ENCODE measurements at places on chromosomes 12 and 14.

DNA sequence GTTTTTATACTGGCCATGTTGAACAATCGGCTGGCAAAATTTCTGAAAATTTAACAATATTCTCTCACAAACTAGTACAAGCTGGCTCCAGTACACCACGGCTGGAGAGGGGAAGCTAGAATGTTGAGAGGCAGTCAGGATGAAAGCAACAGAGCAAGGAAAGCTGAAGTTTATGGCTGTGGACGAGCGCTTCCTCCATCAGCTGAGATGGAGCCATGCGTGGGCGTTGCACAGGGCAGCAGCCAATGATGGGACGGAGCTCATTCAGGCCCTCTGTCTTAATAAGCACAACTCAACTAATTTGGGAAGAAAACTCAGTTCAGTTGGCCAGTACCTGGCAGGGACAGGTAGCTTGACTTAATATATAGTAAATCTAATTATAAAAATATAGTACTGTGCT, 14.1 kb upstream of the DCP1B start:
- DNase-seq: no peak

DNA sequence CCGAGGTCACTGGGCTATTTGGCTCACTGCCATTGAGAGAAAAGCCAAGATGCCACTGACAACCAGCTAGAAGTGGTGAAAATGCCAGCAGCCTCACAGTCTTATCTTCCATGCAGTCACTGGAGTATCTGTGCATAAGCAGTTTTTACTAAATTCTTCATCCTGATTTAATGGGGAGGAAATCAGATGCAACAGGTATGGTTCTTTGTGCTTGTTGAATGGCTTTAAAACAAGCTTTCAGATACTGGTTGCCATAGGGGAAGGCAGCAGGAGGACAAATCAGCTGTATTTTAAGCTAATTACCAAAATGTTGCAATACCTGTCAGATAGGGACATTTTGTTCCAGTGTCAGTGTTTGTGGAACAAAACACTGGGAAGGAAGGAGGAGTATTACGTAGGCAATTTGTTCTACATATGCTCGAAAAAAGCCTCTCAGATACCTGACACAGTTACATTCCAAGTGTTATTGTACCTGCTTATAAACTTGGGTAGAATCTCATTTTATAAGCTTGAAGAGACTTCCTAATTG, 54.1 kb upstream of the ARHGAP5 start:
- no peak for DNase-seq

DNA sequence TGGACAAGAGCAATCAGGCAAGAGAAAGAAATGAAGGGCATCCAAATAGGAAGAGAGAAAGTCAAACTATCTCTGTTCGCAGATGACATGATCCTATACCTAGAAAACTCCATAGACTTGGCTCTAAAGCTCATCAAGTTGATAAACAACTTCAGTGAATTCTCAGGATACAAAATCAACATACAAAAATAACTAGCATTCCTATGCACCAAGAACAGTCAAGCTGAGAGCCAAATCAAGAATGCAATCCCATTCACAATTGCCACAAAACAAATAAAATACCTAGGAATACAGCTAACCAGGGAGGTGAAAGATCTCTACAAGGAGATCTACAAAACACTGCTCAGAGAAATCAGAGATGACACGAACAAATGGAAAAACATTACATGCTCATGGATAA, 417.5 kb upstream of the ATP2B1 start:
- DNase-seq: no peak

- peak; percentile 53 for DNase-seq
Measured at GRCh38 chr12:24661657-24662096, 287.2 kb downstream of the BCAT1 start.

- DNase-seq: no peak
Measured at GRCh38 chr14:105452963-105453362, 21.7 kb upstream of the CRIP2 start.

DNA sequence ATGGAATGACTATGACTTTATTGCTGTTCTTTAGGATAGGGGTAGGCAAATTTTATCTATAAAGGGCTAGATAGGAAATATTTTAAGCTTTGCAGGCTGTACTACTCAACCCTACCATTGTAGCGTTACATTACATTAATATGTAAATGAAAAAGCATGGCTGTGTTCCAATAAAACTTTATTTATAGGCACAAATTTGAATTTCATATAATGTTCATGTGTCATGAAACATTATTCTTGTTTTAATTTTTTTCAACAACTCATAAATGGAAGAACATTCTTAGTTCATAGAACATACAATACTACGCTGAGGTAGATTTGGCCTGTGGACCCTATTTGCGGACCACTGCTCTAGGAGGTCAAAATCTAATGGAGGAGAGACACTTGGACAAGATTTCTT, 133.7 kb downstream of the SOX5 start:
- DNase-seq: no peak

DNA sequence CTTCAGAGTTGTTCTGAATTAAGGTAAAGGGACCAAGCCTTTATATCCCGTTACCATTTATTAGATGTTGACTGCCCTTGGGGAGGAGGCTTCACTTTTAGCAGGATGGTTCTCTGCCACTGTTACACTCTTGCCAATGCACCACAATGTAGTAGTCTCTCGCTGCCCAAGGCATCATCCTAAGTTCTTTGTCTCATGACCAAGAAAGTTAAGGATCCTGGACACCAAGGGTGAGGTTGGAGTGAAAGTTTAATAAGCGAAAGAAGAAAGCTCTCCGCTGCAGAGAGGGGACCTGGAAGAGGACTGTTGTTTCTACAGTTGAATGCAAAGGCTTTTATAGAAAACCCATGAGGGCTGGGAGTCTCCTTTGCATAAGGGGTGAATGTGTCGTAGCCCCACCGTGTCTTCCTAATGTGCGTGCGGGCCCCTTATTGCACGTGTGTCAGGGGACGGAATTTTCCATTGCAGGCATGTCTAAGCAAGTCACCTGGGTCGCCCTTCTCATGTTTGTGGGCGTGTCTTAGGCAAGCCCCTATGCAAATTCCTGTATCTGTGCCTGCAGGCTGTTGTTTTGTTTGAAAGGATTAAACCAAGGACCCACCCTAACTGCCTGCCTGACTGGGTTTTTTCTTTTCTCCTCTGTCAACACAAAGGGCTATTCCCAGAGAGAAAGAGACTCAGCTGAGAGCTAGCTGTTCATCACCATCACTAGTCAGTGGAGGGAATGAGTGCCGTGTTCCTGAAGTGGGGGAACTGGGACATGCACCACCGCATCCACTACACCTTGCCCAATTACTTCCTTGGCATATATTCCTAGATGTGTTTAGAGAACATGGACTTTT, 17.6 kb upstream of the RNASE1 start:
- no peak for DNase-seq

- peak; percentile 88 for DNase-seq
Measured at GRCh38 chr14:23062002-23062401, 4.7 kb upstream of the CDH24 start.

DNA sequence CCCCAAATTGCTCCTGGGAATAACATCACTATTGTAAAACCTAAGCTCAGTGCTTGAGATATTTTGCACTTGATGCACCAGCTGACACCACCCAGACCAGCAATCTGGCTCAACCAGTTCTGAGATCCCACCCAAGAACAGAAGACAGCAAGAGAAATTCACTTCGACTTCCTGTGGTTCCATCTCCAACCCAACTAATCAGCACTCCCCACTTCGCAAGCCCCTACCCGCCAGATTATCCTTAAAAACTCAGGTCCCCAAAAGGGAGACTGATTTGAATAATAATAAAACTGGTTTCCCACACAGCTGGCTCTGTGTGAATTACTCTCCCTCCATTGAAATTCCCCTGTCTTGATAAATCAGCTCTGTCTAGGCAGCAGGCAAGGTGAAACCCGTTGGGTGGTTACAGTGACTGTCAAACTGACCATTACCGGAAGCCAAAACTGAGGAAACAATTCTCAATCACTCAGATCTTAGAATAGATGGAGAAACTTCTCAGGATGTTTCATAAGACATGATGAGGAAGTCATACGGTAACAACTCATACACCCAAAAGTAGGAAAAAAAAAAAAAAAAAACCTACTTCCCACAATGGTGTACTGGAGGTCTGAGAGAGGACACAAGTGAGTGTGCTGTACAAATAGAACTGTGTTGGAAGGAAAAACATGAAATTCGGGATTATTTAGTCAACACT, 92.4 kb downstream of the TMTC1 start:
- no peak for DNase-seq

DNA sequence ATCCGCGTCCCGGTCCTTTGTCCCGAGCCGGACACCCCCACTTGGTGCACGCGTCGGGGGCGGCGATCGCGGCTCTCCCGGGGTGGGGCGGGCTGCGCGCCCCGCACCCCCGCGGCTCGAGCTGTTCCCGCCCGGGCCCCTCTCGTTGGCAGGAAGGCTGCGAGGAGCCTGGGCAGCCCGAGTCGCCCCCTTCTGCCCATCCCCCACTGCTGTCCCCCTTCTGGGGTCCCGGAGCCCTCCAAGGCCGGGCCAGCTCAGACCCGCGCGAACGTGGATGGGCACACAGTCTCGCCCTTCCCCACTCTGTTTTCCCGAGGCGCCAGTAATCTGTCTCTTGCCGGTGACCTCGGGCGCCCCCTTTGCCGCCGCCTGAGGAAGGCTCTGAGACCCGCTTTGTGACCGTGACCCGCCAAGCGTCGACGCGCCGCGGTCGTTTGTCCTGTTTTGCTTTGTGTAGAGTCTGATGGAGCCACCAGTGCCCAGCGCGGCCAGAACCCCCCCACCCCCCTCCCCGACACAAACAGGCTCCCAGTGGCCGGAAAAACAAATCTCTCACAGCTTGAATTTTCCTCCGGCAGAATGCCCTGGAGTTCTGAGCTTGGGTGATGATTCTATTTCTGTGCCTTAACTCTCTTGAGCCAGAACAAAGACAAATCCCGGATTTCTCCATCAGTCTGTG, 610 bp downstream of the C14orf132 start:
- peak; percentile 30 for DNase-seq

GRCh38 chr12:56836317-56836716, 73.2 kb downstream of the HSD17B6 start:
- DNase-seq: no peak

- DNase-seq: no peak
Measured at GRCh38 chr14:56358851-56359614, 220.6 kb upstream of the TMEM260 start.

- DNase-seq: no peak
Measured at GRCh38 chr14:28142400-28143015, 624.1 kb upstream of the FOXG1 start.

- no peak for DNase-seq
Measured at GRCh38 chr14:29220566-29220965, 454.0 kb downstream of the FOXG1 start.

- DNase-seq: no peak
Measured at GRCh38 chr14:40113671-40114070, 681.4 kb upstream of the FBXO33 start.

DNA sequence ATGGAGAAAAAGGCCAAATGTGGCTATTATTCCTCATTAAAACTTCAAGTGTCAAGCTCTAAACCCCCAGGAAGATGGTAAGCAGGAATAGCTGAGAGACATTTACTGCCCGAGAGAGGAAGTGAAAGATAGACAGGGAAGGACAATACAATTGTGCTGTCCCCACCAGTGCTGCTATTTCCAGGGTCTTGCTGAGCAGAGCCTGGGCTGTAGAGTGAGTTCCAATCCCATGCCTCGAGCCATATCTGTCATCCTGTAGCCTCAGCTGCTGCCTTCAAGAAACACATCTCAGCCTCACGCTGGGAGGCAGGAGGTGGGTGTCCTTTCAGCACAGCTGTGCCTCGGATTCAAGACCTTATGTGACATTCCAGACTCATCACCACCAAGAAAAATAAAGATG, 114.0 kb downstream of the RPAP3 start:
- DNase-seq: no peak

DNA sequence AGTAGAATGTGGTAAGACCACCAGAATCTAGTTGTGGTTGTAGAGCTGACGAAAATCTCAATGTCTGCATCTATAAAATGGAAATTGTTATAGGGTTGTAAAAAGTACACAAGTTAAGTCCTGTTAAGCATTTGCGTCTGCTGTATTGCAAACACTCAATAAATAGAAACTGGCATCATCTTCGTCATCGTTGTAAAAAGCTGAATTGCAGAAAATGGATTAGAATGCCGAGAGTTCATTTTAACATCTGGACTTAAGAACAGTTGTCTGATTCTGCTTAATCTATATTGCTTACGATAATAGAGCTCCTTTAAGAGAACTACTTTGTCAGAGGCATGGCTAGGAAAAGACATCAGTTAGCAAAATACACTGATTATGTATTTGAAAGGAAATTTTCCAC, 33.2 kb downstream of the KCNMB4 start:
- no peak for DNase-seq

GRCh38 chr14:75689012-75689411, 28.0 kb downstream of the TTLL5 start:
- peak; percentile 62 for DNase-seq

GRCh38 chr14:64190974-64191502, 103.1 kb downstream of the ESR2 start:
- no peak for DNase-seq

GRCh38 chr12:61879229-61879628, 381.0 kb upstream of the USP15 start:
- DNase-seq: no peak

GRCh38 chr12:49292729-49293055, 2.3 kb upstream of the PRPH start:
- no peak for DNase-seq

- DNase-seq: no peak
Measured at GRCh38 chr14:100275214-100275613, 31.0 kb downstream of the SLC25A29 start.

DNA sequence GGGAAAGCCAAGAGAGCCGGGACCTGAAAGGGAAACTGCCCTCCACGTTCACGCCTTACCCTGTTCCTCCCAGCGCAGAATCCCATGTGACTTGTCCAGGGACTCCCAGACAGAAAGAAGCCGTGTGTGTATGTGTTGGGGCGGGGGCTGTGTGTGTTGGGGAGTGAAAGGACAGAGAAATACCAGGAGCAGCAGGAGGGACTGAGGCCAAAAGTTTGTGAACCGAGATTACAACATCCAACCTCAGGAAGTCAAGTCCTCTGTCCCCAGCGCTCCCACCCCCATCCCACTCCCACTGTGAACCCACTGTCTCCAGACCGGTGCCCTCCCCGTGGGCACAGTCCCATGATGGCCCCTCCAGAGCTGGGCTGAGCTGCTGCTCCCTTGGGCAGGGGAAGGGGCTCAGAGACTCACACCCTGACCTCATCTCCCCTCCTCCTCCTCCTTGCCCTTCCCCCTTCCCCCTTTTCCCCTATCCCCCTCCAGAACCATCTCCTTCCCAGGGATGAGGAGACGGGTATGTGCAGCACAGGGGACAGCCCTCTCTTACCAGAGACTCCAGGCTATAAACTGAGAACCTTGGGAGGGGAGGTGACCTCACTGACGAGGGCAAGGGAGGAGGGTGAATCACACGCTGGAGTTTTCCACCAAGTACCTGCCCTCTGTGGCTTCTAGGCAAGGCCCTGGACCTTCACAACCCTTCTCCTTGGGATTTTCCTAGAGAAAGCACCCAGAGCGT, at the start of gene SLC6A12:
Gene SLC6A12, minus strand, starts transcription at position 155 of the 739 bp plus-strand sequence. CDS start 4,171 bp downstream, outside the sequence.
- no peak for DNase-seq

GRCh38 chr12:48237162-48237561, 34.1 kb upstream of the OR10AD1 start:
- DNase-seq: no peak

GRCh38 chr14:24766434-24766833, 132.4 kb upstream of the GZMB start:
- no peak for DNase-seq

Data from tibial artery (tissue), 4 donors.